Activated T-cell treated with anti-CD3 and anti-CD28 coated beads, Interleukin-2, amount 50 U/mL, for 24 hours (primary cell): ENCODE measurements at places on chromosomes 12 and 14.

DNA sequence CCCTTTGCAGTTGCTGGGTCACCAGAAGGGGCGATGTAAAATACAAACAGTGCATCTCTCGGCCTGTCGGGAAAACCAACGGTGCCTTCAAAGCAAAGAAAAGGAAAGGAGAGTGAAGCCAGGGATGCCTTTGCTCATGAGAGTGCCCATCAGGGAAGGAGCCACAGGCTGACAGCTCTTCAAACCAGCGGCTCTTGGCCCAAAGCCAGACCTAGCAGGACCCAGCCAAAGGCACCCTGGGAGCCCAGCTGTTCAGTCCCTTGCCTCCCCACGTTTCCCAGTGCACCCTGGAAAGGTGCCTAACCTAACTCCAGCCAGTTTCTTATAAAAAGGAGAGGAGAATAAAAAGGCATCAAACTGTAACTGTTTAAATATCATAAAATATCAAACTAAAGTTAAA is 29.2 kb downstream of the PRMT8 start:
- H3K27me3 ChIP-seq: peaks cover 24% of the 10 kb centered on the region
- no peaks in the 10 kb centered on the region for H3K36me3 ChIP-seq
- H3K4me3 ChIP-seq: no peak overlapping the region
- no peak overlapping the region for H3K27ac ChIP-seq
- H3K4me1 ChIP-seq: no peaks in the 10 kb centered on the region
- DNase-seq: no peak

GRCh38 chr12:113862590-113863454 is 103.3 kb downstream of the RBM19 start:
- H3K27me3 ChIP-seq: no peaks in the 10 kb centered on the region
- peaks cover 35% of the 10 kb centered on the region for H3K4me1 ChIP-seq
- peaks cover 89% of the 10 kb centered on the region for H3K36me3 ChIP-seq
- no peak overlapping the region for H3K4me3 ChIP-seq
- peak overlapping the region; percentile 52 for H3K27ac ChIP-seq

DNA sequence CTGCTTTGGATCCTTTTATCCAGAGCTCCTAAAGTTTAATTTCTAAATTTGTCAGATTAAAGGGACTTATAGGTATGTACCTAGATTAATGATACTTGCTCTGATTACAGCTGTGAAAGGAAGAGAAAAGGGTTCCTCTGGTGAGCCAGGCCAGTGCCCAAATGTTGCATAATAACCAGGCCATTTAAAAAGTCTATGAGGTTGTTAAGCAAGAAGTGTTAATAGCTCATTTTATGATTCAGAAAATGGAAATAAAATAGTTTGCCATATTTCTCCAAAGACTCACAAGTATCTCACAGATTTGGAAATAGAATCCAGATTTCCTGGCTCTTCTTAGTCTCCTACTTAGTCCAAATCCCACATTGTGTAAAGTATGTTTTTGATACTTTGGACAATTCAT is 67.6 kb downstream of the SLC38A6 start:
- H3K4me3 ChIP-seq: no peak overlapping the region
- no peak overlapping the region for H3K27ac ChIP-seq
- H3K36me3 ChIP-seq: peaks cover 18% of the 10 kb centered on the region
- H3K27me3 ChIP-seq: no peaks in the 10 kb centered on the region
- DNase-seq: no peak

- no peaks in the 10 kb centered on the region for H3K27me3 ChIP-seq
- peaks cover 7% of the 10 kb centered on the region for H3K36me3 ChIP-seq
- H3K4me3 ChIP-seq: no peak overlapping the region
- no peaks in the 10 kb centered on the region for H3K4me1 ChIP-seq
- peak; percentile 8 for DNase-seq
Observed at GRCh38 chr12:34403706-34404376, 381.5 kb downstream of the ALG10 start.

- no peaks in the 10 kb centered on the region for H3K36me3 ChIP-seq
- no peak overlapping the region for H3K27ac ChIP-seq
- DNase-seq: no peak
- no peaks in the 10 kb centered on the region for H3K4me1 ChIP-seq
Observed at GRCh38 chr14:97095269-97095668, 298.1 kb downstream of the VRK1 start.

- no peak overlapping the region for H3K4me3 ChIP-seq
- no peaks in the 10 kb centered on the region for H3K27me3 ChIP-seq
- no peak overlapping the region for H3K27ac ChIP-seq
- no peaks in the 10 kb centered on the region for H3K4me1 ChIP-seq
- no peaks in the 10 kb centered on the region for H3K36me3 ChIP-seq
- DNase-seq: no peak
Observed at GRCh38 chr12:40314927-40315326, 90.1 kb downstream of the LRRK2 start.

GRCh38 chr14:32552766-32553165 is 223.7 kb downstream of the AKAP6 start:
- H3K27ac ChIP-seq: no peak overlapping the region
- H3K27me3 ChIP-seq: no peaks in the 10 kb centered on the region
- no peak overlapping the region for H3K4me3 ChIP-seq
- no peak for DNase-seq
- no peaks in the 10 kb centered on the region for H3K4me1 ChIP-seq
- H3K36me3 ChIP-seq: no peaks in the 10 kb centered on the region

DNA sequence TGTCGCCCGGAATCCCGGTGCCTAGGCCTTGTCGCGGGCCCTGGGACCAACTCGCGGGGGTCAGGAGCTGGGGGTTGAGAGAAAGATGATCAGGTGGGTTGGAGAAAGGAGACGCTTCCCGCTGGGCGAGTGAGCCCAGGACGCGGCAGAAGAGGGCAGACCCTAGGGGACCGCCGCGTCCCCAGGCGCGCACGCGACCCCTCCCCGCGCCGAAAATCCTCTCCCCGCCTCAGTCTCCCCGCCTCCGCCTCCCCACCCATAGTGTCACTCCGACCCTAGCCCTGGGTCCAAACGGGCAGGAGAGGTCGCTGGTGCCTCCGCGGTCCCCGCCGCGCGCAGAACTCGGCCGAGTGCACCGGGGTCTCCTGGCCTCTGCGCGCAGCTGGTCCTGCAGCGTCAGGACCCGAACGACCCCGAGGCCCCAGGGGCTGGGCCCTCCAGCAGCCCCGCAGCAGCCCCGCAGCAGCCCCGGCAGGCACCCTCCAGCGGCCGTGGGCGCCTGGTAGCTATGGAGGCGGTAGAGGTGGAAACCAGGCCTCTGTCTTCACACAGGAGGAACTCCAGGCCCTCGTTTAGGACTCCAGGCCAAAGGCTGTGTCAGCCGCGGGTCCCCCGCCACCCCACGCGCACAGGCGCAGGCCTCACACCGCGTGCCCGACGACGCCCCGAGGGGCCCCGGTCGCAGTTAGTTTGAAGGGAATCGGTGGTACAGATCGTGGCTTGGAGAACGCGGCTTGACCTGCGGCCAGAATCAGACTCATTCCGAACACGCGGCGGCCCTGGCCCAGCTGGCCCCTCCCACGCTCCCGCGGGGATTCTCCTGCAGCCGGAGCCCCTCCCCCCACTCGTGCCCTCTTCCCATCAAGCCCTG is 60.1 kb upstream of the EIF5 start:
- H3K27ac ChIP-seq: no peak overlapping the region
- H3K27me3 ChIP-seq: peaks cover 70% of the 10 kb centered on the region
- DNase-seq: no peak
- H3K4me3 ChIP-seq: no peak overlapping the region
- no peaks in the 10 kb centered on the region for H3K4me1 ChIP-seq
- H3K36me3 ChIP-seq: no peaks in the 10 kb centered on the region

DNA sequence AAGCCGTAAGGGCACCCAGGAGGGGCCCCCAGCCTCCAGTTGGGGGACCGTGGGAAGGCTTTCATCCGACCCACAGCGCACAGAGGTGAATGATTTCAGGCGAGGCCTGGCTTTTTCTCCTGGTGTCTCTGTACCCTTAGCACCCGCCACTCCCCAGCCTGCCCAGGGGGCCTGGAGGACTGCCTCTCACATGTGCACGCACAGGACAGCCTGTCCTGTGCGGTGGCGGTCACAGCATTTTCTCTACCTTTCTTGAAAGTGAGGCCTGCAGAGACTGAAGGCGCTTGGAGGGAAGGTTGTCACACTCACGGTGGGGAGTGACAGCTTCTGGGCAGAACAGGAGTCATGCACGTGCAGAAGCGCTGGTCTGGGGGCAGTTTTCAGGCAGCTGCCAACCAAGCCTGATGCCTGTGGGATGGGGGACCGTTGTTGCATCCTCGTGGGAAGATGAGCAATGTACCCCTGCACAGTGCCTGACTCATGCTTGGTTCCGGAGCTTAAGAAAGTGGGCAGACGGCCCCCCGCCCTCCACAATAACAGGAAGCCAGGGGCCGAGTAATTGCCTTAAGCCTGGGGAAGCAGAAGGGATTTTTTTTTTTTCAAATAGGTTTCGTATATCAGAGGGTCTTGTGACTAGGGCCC is 148.1 kb downstream of the TSPAN9 start:
- no peak for DNase-seq
- peaks cover 10% of the 10 kb centered on the region for H3K4me1 ChIP-seq
- H3K27ac ChIP-seq: no peak overlapping the region
- H3K4me3 ChIP-seq: no peak overlapping the region
- no peaks in the 10 kb centered on the region for H3K36me3 ChIP-seq

- no peaks in the 10 kb centered on the region for H3K36me3 ChIP-seq
- DNase-seq: no peak
- H3K27ac ChIP-seq: no peak overlapping the region
- H3K4me1 ChIP-seq: peaks cover 32% of the 10 kb centered on the region
- H3K27me3 ChIP-seq: no peaks in the 10 kb centered on the region
- no peak overlapping the region for H3K4me3 ChIP-seq
Observed at GRCh38 chr14:69605738-69606137, 5.7 kb upstream of the SUSD6 start.

- H3K36me3 ChIP-seq: no peaks in the 10 kb centered on the region
- no peak overlapping the region for H3K4me3 ChIP-seq
Observed at GRCh38 chr12:19428246-19428645, 11.0 kb upstream of the AEBP2 start.

- H3K4me3 ChIP-seq: no peak overlapping the region
- H3K36me3 ChIP-seq: peaks cover 78% of the 10 kb centered on the region
- H3K27me3 ChIP-seq: no peaks in the 10 kb centered on the region
- H3K27ac ChIP-seq: peak overlapping the region; percentile 64
- H3K4me1 ChIP-seq: peaks cover 14% of the 10 kb centered on the region
- DNase-seq: no peak
Observed at GRCh38 chr14:64123241-64123822, 170.8 kb downstream of the ESR2 start.

DNA sequence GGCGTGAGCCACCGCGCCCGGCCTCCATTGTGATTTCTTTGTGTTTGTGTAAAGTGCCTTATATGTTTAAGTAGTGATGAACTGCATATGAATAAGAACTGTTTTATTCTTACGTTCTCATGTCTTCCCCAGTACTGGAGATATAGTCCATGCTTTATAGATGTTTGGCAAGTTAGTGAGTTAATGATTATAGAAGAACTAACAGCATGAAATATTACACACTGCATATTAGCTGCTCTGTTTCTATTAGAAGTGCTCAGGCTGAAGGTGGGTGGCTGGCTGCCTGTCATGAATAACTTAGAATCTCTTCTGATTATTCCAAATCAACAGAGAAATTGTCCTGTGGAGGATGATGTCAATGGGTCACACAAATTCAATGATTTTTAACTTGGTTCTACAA is 709.4 kb downstream of the GALC start:
- no peak overlapping the region for H3K27ac ChIP-seq
- no peaks in the 10 kb centered on the region for H3K27me3 ChIP-seq
- no peak overlapping the region for H3K4me3 ChIP-seq
- H3K36me3 ChIP-seq: no peaks in the 10 kb centered on the region
- DNase-seq: no peak
- H3K4me1 ChIP-seq: no peaks in the 10 kb centered on the region

DNA sequence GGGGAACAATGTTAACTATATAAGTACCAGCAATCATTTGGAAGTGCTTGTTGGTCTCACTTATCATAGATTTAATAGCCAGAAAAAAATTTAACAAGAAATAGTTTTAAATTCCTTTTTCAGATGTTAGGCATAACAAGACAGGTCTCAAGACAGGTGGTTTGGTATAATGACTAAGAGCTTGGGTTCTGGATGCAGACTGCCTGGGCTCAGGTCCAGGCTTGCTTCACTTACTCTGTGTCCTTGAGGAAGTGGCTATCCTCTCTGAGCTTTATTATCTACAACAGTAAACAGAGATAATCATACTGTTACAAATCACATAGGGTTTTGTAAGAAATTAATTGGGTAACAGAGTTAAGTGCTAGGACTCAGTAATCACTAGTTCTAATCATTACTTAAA is 338.0 kb upstream of the FLRT2 start:
- H3K36me3 ChIP-seq: no peaks in the 10 kb centered on the region
- no peaks in the 10 kb centered on the region for H3K4me1 ChIP-seq
- DNase-seq: no peak
- no peaks in the 10 kb centered on the region for H3K27me3 ChIP-seq

- peaks cover 3% of the 10 kb centered on the region for H3K4me1 ChIP-seq
- H3K4me3 ChIP-seq: no peak overlapping the region
- no peaks in the 10 kb centered on the region for H3K36me3 ChIP-seq
Observed at GRCh38 chr12:64895526-64895925, 71.1 kb downstream of the TBC1D30 start.

GRCh38 chr12:80531646-80532045 is 87.6 kb downstream of the PTPRQ start:
- DNase-seq: no peak
- no peak overlapping the region for H3K4me3 ChIP-seq
- no peaks in the 10 kb centered on the region for H3K36me3 ChIP-seq
- no peaks in the 10 kb centered on the region for H3K4me1 ChIP-seq
- no peak overlapping the region for H3K27ac ChIP-seq
- no peaks in the 10 kb centered on the region for H3K27me3 ChIP-seq

DNA sequence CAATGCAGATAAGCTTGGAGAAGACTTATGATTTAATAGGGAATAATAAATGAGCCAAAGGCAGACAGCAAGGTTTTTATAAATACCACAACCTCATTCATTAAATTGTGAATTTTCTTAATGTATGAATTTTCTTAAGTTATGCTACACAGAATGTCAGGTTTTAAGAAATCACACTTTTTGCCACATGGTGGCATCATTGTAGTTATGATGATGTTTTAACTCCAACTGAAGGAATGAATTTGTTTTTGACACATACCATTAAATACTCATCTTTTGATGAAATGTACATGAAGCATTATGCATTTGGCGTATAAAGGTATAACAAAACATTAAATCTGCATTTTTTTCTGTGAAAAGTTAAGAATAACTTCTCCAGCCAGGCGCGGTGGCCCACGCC is 524.1 kb upstream of the FBXO33 start:
- H3K36me3 ChIP-seq: no peaks in the 10 kb centered on the region
- H3K27me3 ChIP-seq: no peaks in the 10 kb centered on the region
- DNase-seq: no peak
- no peak overlapping the region for H3K27ac ChIP-seq
- no peak overlapping the region for H3K4me3 ChIP-seq

GRCh38 chr14:60349663-60350365 is 100.8 kb downstream of the PPM1A start:
- H3K4me3 ChIP-seq: no peak overlapping the region
- no peak overlapping the region for H3K27ac ChIP-seq
- DNase-seq: peak; percentile 31
- H3K4me1 ChIP-seq: peaks cover 3% of the 10 kb centered on the region
- no peaks in the 10 kb centered on the region for H3K36me3 ChIP-seq

- no peaks in the 10 kb centered on the region for H3K4me1 ChIP-seq
- peaks cover 89% of the 10 kb centered on the region for H3K36me3 ChIP-seq
- DNase-seq: no peak
- H3K4me3 ChIP-seq: no peak overlapping the region
Observed at GRCh38 chr12:103780992-103781391, 60.0 kb downstream of the NT5DC3 start.

GRCh38 chr14:25220514-25220913 is 170.6 kb upstream of the STXBP6 start:
- peaks cover 8% of the 10 kb centered on the region for H3K27me3 ChIP-seq
- no peaks in the 10 kb centered on the region for H3K4me1 ChIP-seq
- DNase-seq: no peak
- no peaks in the 10 kb centered on the region for H3K36me3 ChIP-seq
- H3K27ac ChIP-seq: no peak overlapping the region
- no peak overlapping the region for H3K4me3 ChIP-seq
